ENCODE measurements at places on chromosomes 11 and 22.

GRCh38 chr22:35313311-35314121, 13.8 kb downstream of the TOM1 start:
- DNase-seq, result peak; percentile 63

DNA sequence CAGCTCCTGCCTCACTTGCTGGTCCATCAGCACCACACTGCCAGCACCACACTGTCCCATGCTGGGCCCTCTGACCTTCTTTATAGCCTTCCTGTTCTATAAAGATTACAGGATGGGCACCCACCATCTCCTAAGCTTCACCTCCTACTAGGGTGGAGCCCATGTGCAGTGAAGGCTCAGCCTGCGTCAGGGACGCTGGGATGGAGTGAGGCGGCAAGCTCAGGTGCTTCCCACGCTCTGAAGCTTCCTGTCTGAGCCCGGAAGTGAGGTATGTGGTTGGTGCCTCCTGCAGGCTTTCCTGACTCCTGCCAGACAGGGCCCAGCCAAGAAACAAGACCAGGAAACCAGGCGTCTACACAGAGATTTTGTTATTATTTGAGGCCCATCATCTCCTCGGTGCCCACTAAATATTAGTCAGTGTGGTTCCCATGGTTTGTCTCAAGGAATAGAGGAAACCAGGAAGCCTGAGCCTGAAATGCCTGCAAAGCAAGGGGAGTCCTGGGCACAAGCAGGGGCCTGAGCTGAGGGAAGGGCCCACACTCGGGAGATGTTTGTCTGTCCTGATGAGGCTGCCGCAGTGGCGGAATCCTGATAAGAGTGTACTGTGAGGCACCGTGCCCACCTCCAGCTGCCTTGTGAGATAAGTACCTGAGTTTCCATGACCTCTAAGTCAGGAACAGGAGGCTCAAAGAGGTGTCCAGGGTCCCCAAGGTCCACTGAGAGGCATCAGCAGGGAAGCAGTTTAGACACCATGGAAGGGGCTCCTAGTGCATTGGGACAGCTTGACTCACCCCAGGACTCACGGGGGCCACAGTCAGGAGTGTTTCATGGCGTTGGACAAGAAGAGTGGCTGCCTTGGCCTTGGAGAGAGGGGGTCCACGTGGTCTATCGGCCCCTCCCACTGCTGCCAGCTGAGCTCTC, 22.0 kb downstream of the RSPH14 start:
- DNase-seq, result no peak

DNA sequence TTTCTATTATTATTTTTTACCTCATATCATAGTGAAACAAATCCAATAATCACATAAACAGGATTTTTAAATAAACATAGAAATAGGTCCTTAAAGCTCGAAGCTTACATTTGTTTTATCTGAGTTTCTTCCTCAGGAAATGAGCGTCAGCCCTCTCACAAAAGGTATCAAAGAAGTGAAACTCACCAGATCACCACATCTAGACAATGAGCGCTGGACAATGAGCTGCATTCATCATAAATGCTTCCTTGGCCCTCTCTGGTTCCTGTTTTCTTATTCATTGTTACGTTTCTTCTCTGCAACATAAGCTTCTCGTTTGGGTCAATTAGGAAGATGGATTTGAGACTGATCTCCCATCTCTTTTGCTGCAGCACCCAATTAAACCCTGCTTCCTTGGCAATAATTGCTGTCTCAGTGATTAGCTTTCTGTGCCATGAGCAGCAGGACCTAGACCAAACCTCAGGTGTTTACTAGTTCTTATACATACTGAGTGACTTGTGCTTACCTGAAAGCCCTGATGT, 649.9 kb upstream of the LUZP2 start:
- no peak for DNase-seq

- DNase-seq, result no peak
Observed at GRCh38 chr11:69892986-69893555, 73.9 kb upstream of the FGF3 start.

DNA sequence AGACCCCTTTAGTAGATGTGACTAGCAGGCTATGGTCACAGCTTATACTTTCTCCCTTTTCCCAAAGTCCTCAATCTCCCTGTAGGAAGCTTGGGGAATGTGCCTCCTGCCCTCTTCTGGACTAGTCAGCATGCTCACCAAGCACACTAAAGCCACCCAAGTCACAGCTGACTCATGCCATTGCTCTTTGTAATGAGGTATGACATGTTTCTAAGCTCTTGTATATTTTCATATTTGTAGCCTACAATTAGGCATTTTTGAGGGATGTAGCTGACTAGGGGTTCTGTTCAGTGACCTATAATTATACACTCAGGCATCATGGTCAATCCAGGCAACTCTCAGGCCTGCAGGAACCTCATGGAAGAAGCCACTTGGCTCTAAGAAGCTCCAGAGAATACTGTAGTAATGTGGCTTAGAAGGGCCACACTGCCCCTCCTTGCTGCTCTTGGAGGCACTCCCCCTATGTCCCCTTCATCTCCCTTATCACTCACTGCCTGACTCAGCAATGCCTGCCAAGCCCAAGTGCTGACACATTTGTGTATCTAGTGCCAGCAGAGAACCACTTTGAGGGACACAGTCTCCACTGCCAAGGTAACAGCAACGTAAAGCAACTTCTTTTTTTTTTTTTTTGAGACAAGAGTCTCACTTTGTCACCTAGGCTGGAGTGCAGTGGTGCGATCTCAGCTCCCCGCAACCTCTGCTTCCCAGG, 86.2 kb downstream of the RPL27A start:
- peak; percentile 68 for DNase-seq

DNA sequence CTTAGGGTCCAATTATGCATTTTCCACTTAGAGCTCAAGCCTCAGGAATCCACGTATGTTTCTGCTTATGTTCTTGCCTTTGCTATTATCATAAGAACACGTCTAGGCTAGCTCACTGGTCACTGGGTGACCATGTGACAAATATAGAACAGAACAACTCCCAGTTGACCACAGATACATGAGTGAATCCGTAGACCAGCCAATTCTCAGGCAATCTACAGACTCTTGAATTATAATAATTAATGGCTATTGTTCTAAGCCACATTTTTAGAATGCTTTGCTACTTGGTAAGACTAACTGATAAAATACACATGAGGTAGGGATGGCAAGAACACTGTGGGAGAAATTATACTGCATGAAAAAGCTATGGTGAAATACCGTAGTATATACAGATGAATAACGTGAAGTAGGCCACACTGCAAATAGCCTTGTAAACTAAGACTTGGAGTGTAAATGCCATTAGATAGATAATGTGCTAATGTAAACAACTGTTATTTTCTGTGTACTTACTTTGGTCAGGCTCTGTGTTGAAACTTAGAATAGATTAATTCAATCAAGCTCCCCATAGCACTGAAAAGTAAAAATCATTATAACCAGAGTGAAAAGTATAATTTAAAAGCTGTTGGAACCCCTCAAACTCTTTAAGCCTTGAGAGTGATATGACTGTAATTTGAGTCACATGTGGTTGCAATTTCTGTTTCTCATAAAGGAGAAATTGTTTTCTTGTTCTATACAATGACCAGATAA, 366.2 kb upstream of the CCDC179 start:
- no peak for DNase-seq

- DNase-seq, result no peak
Observed at GRCh38 chr22:47190276-47190956, 428.0 kb downstream of the TBC1D22A start.

- no peak for DNase-seq
Observed at GRCh38 chr11:13043912-13044628, 35.0 kb downstream of the RASSF10 start.

DNA sequence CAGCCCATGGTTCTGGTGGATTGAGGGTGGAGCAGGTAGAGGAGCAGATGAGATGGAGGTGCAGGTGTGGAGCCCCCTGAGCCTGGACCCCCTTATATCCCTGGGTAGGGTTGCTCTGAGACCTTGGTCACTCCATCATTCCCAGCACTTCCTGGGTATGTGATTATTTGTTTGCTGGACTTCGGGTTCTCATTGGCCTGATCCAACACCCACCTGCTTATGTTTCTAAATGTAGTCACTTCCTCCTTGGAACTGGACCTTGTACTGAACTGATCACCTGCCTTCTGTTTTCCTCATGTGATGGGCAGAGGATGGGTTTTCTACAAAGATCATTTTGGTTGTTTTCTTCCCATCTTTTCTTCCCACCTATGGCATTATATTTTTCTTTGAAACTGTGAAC, at the start of gene KRTAP5-4:
Gene KRTAP5-4 (minus strand): TSS at position 53 of the 400 bp plus-strand sequence. CDS start 45 bp downstream, at position 8.
- no peak for DNase-seq

DNA sequence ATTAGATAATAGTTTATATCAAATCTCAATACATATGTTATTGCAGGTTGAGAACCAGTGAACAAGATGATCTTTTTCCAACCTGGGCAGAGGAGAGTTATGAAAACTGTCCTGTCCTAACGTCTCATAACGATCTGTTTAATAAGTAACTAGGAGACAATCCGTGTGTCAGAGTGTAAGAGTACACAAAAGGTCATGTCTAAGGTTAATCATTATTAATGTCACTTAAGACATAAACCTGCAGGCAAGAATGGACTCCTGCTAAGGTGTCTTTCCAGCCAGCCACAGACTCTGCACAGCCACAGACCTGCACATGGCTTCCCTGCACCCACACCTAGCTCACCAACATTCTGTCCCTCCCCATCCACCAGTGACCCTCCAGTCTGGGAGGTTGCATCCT, 10.1 kb downstream of the SLC5A4 start:
- no peak for DNase-seq

DNA sequence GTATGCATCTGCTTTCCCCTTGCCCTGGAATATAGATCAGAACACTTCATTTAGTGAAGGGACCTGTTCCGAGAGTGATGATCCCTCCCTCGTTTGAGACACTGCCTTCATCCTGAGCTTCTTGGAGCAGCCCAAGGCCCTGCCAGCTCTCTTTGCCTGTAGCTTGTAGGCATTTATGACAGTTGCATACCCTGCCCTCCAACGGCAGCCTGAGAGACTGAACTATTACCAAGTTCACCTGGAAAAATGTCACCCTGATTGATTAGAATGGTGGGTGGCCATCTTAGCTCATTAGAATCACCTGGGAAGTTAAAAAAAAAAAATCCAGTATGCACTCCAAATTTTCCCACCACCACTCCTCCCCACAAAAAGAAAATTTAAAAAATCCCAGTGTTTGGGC, 1.5 kb downstream of the MICAL3 start:
- no peak for DNase-seq

GRCh38 chr11:17414992-17415391, 26.5 kb upstream of the KCNJ11 start:
- no peak for DNase-seq

Measured in H54 (cell line).